ENCODE measurements at places on chromosomes 11 and 22.

DNA sequence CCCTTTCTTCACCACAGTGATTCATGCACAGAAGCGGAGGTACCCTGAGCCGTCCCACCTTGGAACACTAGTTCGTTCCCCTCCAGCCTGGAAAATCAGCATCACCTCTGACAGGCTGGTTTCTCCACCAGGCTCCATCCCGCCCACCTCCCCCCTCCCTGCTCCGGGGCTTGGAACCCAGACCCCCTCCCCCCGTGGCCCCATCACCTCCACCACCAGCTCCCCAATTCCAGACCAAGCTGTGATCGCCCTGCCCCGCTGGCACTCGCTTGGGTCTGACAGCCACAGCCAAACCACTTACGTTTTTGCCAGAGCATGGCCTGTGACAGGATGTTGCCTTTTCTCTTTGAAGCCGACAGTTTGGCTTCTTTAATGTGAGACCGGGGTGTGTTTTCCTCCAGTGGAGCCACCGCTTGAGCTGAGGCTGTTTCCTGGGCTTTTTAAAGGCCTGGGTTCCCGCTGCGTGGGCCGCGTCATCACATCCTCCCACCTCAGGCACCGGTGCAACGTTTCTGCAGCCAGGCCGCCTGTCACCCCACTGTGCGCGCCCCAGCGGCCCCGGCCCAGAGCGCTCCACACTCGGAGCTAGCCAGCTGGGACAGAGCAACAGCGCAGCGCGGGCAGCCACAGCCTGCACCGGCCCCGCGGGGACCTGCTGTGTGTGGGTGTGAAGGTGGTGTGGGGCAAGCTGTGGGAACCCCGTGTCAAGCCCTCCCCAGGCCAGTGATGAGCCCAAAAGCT is at the start of gene POU2AF1:
Gene POU2AF1, minus strand, starts transcription at position 415 of the 741 bp plus-strand sequence. Its CDS starts 98 bp downstream, at position 317.
- no peak for DNase-seq

DNA sequence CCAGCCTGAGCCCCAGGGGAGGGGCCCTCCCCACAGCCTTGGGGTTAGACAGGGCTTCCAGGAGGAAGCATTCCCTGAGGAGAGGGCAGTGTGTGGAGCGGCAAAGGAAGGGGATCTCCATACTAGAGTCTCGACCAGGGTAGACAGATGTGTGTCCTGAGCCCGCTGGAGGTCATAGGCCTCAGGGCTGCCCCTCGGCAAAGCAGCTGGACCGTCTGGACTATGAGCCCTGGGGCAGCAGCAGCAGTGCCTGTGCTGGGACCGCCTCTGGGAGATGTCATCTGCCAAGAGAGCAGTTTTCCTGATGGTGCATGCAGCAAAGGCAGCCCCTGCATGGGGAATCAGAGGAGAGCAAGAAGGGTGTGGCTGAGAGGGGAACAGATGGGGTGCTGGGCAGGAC is 20.8 kb upstream of the TCF20 start:
- no peak for DNase-seq

DNA sequence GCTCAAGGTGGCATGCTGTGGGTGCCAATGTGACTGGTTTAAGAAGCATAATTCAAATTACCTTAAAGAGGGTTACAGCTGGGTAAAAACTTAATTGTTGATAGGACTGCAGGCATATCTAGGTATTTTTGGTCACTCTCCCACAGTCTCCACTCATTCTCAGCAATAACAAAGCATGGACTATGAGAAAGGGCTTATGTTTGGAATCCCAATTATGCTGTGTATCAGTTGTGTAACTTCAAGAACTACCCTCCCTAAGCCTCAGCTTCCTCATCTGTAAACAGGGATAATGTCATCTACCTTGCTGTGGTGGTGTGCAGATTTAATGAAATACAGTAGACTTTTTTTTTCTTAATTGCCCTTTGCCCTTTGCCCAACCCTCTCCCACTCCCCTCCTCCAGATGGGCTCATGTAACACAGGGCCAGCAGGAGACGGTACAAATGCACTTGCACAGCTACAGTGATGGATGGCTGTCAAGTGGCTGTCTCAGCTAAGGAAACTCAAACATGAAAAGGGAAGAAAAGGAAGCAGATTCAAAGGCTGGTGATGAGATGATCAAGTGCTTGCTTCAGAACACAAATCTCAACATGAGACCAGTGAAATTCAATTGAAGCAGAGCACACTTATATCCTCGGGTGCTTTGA is 37.6 kb downstream of the MAP6 start:
- DNase-seq, result no peak

DNA sequence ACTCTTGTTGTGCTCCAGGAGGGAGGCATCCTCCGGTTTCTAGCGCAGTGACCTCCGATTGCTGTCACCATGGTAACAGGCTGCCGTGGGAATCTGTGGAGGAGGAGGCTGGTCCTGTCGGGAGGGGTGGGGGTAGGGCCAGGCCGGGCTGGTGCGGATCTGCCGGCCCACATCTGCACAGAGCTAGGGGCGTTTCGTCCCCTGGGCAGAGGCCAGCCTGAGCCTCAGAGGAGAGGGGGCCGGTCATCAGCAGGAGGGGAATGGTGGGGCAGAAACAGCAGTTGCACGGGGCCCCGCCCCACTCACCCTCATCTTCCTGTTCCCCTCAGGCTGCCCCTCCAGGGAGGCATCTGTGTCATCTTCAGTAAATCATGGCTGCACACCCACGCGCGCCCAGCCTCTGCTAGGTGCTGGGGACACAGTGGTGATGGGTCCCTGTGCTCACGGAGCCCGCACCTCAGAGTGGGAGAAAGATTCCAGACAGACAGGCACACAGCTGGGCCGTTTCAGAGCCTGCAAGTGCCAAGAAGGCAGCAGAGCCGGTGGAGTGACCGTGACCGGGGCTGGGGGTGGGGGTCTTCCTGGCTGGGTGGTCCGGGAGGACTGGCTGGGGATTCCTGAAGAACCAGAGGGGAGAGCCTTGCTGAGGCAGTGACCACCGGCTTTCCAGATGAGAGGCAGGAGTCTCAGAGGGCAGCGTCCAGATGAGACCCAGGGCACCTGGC is 120.5 kb downstream of the CACNA1I start:
- DNase-seq, result no peak

DNA sequence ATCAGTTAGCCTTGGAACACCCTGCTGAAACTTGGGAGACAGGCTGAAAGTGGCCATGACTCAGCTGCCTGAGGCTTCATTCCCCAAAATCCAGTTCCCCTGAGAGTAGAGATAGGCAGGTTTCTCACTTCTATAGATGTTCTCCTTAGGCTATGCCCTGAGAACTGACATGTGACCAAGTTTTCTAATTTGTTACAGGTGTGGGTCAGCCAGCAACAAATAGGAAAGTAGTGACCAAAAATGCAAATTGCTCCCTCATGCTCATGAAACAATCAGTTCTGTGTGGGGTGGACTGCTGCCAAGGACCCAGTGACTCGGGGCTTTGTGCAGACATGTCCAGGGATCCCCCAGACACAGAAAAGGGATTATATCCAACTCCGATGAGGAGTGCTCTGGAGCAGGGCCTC is 7.3 kb upstream of the CCDC15 start:
- no peak for DNase-seq

DNA sequence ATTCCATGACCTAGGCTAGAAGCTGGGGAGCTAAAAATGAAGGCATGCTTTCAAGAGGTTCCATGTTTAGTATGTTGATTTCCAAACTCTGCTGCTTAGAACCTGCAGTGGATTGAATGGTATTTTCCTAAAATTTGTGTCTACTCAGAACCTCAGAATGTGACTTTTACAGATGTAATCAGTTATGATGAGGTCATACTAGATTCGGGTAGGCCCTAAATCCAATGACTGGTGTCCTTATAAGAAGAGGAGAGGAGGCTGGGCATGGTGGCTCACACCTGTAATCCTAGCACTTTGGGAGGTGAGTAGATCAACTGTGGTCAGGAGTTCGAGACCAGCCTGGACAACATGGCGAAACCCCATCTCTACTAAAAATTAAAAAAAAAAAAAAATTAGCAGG is 3.5 kb upstream of the FEZ1 start:
- DNase-seq, result no peak

DNA sequence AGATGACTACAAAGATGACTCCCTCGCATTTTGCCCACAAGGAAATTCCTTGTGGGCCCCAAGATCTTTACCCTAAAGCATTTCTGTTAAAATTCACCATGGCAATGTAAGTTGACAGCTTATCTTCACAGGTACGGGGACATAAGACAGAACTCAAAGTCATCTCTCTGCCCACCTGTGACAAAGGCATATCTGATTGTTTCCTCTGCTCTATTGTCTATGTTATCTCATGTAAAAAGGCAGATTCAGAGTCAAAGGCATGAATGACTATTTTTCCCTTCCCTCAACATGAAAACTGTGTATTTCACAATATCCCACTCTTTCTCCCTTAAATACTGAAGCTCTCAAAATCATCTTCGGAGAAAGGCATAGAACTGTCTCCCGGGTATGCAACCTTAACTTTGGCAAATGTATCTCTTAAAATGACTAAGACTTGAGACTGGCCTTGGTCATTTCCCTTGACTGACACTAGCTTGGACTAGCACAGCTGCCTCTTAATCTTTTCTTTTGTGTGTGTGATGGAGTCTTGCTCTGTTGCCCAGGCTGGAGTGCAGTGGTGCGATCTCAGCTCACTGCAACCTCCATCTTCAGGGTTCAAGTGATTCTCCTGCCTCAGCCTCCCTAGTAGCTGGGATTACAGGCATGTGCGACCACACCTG is 103.2 kb downstream of the MICAL3 start:
- DNase-seq, result no peak

- no peak for DNase-seq
Observed at GRCh38 chr11:67314218-67314617, 10.9 kb downstream of the SSH3 start.

GRCh38 chr11:126312961-126313360 is 9.1 kb downstream of the DCPS start:
- no peak for DNase-seq

DNA sequence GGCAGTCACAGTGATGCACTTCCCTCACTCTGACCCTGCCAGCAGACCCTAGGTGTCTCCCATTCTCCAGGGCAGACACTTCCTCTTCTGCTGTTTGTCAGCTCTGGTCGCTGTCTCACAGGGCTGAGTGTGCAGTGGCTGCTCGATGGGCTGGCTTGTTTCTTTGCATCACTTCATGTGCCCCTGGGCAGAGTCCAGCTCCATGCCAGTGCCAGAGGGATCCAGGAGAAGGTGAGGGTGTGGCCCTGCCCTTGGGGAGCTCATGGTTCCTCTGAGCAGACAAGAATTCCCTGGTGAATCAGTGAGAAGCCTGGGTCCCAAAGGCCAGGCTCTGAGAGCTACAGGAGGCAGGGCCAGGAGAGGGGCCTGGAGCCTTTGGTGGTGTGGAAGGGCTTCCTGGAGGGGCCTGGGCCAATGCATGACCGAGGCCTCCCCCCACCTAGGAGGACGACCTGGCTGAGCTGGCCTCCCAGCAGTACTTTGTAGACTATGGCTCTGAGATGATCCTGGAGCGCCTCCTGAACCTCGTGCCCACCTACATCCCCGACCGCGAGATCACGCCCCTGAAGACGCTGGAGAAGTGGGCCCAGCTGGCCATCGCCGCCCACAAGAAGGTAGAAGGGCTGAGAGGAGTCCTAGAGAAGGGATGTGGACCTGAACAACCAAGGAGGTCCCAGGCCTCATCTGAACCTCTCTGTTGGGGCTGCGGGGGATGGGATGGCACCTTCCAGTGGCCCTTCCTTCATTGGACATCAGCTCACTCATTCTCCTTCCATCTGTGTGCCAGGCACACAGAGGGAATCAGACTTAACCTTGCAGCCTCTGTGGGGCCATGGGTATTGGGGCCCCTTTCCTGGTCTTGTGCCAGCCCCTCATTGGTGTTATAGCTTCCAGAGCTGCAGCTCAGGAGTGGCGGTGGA is 66.1 kb downstream of the MYO7A start:
- no peak for DNase-seq

DNA sequence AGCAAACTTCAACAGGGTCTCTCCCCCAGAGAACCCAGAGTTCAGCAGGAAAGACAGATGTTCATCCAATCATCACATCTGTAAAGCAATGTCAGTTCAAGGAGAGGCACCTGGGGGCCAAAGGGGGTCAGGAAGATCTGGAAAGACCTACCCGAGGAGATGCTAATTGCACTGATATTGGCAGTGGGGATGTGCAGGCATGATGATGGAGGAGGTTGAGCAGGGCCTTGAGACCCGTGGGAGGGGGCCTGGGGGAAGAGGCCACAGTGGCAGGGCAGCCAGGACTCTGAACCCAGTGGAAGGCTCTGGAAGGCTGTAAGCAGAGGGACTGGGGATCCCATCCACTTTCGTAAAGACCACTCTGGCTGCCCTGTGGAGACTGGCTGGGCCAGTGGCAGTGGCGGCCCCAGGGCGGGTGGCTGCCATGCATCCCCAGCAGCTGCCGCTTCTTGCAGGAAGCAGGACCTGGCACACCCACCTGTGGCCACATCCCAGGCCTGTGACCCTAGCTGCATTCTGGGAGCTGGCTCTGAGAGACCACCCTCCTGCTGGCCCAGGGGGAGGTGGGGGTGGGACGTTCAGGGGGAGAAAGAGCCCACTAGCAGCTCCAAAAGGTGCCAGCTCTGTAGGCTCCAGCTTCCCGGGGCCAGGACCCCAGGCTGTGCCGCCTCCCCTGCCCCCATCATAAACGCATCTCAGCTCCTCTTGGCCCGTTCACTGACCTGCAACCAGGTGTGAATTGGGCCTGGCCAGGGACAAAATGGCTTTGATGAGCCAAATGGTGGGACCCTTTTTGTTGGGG is 59.9 kb upstream of the FGF3 start:
- no peak for DNase-seq

- no peak for DNase-seq
Observed at GRCh38 chr22:19876314-19876940, 21.8 kb upstream of the GNB1L start.

- no peak for DNase-seq
Observed at GRCh38 chr22:28103596-28103995, 184.5 kb upstream of the PITPNB start.

- DNase-seq, result no peak
Observed at GRCh38 chr11:119607726-119608125, 121.3 kb downstream of the NECTIN1 start.

DNA sequence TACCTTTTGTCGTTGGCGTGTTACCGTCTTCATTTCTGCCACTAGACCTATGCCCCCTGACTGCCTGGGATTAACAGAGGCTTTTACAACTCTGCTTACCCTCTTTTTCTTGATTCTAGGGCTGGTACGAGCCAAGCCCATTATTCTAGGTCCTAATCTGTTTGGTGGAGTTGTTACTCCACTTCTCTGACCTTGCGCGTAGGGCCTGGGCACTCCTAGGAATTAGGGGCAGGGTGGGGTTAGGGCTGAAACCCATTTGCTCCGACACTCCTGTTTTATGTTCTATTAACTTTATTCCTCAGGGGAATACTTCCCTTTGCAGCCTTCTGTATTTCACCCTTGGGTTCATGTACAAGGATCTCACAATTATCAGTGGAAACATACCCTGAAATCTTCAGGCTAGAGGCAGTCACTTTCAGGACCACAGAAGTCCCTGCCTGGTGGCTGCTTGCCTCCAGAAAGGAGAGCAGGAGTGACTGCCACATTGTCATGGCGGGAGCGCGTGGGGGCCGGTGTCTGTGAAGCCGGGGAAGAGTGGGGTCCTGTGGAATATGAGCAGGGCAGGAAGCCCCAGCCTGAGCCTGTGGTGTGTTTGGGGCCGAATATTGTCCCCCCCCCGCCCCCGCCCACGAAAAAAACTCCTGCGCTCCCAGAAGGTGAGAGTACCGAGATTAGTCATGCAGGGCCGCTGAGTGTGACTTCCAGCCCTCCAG is 731 bp upstream of the SLC37A2 start:
- no peak for DNase-seq

GRCh38 chr11:108538022-108538424 is 39.8 kb upstream of the POGLUT3 start:
- peak; percentile 49 for DNase-seq

- no peak for DNase-seq
Observed at GRCh38 chr22:37105154-37105553, 4.4 kb downstream of the TMPRSS6 start.
